CD8-positive, alpha-beta memory T cell (primary cell): ENCODE measurements at places on chromosomes 4 and X.

DNA sequence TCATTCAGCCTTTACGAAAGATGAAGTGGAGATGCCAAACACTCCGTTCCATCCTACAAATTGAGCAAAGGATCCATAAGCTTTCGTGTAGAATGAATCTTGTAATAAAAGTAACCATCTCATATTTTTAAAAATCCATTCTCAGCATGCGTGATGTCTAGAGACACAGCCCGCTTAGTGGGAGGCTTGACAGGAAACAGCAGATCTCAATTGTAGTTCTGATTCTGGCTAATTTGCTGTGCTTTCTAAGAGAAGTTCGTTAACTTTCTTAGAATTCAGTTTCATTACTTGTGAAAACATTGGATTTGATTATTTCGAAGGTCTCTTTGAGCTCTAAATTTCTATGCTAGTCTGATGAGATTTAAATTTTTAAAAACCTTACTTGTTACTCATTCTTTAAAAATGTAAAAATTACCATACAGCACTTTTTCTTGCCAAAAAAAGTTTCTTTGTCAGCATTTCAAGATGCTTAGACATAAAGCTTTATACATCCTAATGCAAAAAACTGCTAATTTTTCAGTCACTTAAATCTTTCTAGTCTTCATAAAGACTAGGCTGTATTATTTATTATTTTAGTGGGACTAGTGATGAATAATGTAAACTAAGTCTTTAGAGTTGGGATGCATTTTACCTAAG is 66.9 kb upstream of the NEIL3 start:
- DNase-seq, result no peak

DNA sequence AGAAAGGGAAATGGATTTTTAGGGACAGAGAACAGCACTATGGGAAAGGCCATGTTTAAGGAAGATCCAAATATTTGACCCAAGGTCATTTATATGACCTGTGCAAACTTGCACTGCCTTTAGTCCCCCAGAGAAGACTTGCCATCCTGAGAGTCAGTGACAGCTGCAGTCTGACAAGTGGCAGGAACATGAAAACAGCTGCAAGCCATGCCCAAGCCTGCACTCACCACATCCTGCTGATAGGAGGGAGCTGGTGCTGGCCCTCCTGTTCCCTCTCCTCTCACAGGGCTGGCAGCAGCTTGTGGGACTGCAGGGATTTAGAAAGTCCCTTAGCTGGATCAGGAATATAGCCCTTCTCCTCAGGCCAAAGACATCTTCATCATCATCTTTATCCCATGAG is 187.7 kb downstream of the RAP1GDS1 start:
- DNase-seq, result peak; percentile 8

GRCh38 chrX:73647212-73647611 is 84.2 kb downstream of the CHIC1 start:
- no peak for DNase-seq

GRCh38 chrX:77415161-77415560 is 32.0 kb upstream of the FGF16 start:
- DNase-seq, result no peak

DNA sequence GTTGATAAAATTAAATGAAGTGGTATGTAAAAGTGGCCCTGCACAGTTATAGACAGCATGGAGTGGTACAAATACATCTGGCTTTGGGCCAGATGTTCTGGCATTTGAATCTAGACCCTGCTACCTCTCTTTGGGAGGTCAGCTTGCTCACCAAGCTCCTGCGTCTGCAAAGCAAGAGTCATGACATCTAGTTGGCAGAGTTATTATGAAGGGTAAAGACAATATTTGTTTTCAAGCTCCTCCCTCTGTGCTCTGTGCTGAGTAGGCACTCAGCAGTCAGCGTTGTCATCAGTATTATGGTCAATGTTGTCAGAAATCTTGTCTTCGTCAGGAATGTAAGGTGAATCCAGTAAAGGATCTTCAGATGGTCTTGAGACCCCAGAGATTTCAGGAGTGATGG is 55.8 kb downstream of the CCNI start:
- no peak for DNase-seq

DNA sequence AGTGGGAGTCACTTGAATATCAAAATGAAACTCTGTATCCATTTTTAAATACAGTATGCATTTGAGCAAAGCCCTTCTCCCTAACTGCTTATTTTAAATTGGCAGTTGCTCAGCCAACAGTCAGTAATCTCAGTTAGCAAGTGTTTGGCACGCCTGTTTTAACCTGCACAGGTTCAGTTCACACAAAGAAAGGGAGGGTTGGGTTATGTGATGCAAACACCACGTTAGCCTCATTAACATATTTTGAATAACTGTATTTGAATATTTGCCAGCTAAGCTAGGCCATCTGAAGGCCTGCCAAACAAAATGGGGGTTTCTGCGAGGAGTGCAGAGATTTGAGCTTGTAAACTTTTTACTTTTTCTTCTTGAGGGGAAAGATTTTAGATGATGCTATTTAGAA is 19.8 kb downstream of the GAB1 start:
- no peak for DNase-seq
